Activated CD4-positive, alpha-beta T cell treated with anti-CD3 and anti-CD28 coated beads, Interleukin-2, amount 10 ng/mL, durations not matched to agents 7 days and 5 days (primary cell): ENCODE measurements at places on chromosomes 13 and 19. TPM values are rescaled to one million over a fixed set of nuclear protein-coding genes. Genes with fewer than 3 reads are reported as not detected.

ZNF486 gene
- total RNA-seq, result 9.3 TPM

ACP7 gene
- not detected for total RNA-seq

ZNF792 gene
- 15.3 TPM for total RNA-seq

KLK2 gene
- total RNA-seq, result not detected

KIR2DL4 gene
- total RNA-seq, result not detected

DNA sequence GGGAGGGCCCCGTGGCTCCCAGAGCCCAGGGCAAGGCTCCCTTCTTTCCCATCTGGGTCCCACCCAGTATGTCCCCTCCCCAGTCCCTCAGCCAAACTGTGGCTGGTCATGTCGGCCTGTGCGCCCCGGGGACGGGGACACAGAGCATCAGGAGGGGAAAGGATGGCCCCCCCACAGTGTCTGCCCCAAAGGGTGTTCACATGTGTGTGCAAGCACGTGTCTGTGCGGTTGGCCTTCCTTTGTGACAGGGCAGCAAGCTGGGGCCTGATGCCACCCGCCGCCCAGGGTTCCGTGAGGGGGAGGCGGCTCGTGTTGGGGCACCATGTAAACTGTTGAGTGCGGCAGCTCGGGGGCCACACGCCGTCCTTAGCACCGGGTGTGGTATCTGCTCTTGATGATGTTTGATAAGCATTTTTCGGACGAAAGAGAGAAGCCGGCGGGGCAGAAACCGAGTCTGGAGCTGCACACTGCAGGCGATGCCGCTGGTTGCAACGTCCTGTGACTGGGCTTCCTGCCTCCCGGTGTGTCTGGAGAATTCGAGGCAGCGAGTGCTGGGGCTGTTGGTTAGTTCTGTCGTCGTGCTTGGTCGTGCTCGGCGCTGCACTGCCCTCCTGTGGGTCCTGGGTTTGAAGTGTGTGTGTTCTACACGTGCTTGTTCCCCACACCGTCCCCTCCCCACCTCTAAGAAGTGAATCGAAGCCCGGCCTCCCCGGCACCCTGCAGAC, 18.4 kb downstream of the GNA11 start:
- H3K27ac ChIP-seq, result no peak overlapping the region
- peaks cover 6% of the 10 kb centered on the region for H3K4me1 ChIP-seq
- no peaks in the 10 kb centered on the region for H3K36me3 ChIP-seq
- H3K27me3 ChIP-seq, result no peaks in the 10 kb centered on the region
- no peak overlapping the region for H3K4me3 ChIP-seq
- no peak for DNase-seq

DNA sequence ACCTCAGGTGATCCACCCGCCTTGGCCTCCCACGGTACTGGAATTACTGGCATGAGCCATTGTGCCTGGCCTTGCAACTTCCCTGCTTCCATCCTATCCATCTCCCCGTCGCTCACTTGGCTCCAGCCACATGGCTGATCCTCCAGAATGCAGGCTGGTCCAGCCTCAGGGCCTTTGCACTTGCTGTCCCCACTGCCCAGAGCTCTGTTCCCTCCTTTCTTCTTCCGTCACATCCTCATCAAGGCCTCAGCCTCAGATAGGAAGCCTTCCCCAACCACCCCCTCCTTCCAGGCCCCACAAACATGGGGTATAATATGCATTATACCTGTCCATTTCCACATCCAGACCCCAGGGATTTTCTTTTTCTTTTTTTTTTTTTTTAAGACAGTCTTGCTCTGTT, 16.2 kb downstream of the MAST3 start:
- no peak overlapping the region for H3K4me3 ChIP-seq
- peaks cover 25% of the 10 kb centered on the region for H3K4me1 ChIP-seq
- peaks cover 3% of the 10 kb centered on the region for H3K36me3 ChIP-seq
- no peak for DNase-seq

DNA sequence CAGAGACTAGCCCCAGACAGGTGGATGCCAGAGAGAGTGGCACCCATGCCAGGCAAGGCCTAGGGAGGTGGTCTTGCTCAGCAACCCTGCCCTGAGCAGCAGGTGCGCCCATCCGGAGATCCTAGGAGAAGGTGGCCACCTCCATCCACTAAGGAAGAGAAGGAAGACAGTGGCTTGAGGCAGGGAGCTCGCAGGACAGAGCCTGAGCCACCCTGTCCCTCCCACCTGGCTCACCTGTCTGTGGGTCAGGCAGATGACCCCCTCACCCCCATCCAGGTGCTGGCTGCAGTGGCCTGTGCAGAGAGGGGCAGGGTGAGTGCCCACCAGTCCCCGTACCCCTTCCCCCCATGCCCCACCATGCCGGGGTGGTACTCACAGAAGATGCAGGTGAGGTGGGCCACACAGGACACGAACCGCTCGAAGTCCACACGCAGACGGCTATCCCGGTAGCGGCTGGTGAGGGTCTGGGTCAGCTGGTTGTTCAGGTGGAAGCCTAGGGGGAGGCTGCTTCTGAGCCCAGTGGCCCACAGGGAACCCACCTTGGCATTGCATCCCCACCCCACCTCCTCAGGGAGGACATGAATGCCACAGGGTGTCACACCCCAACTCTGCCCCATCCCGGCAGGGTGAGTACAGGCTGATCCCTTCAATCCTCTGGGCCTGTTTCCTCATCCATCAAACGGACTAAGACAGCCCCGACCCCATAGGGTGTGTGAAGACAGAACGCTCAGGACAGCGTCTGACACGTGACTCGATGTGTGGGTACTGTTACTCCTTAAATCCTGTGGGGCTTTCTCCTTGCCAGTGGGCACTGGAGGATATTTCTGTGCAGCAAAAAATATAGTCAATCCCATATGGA, 13.3 kb downstream of the CAPN12 start:
- H3K36me3 ChIP-seq, result peaks cover 20% of the 10 kb centered on the region
- no peak for DNase-seq
- H3K4me1 ChIP-seq, result peaks cover 36% of the 10 kb centered on the region
- H3K27ac ChIP-seq, result peak overlapping the region; percentile 83

- H3K27me3 ChIP-seq, result peaks cover 38% of the 10 kb centered on the region
- no peaks in the 10 kb centered on the region for H3K36me3 ChIP-seq
- no peaks in the 10 kb centered on the region for H3K4me1 ChIP-seq
- H3K27ac ChIP-seq, result no peak overlapping the region
Measured at GRCh38 chr19:30254789-30255188, 117.4 kb upstream of the ZNF536 start.

GRCh38 chr19:9741476-9742171, 26.9 kb downstream of the ZNF846 start:
- H3K27ac ChIP-seq, result no peak overlapping the region
- H3K4me3 ChIP-seq, result no peak overlapping the region
- no peaks in the 10 kb centered on the region for H3K27me3 ChIP-seq
- DNase-seq, result no peak

- H3K27ac ChIP-seq, result peak overlapping the region; percentile 22
- H3K36me3 ChIP-seq, result peaks cover 44% of the 10 kb centered on the region
- no peak overlapping the region for H3K4me3 ChIP-seq
- no peaks in the 10 kb centered on the region for H3K27me3 ChIP-seq
- no peak for DNase-seq
Measured at GRCh38 chr13:45391926-45392325, 26.2 kb downstream of the SLC25A30 start.

- no peak for DNase-seq
- no peaks in the 10 kb centered on the region for H3K36me3 ChIP-seq
- no peaks in the 10 kb centered on the region for H3K27me3 ChIP-seq
- peaks cover 12% of the 10 kb centered on the region for H3K4me1 ChIP-seq
- no peak overlapping the region for H3K4me3 ChIP-seq
- H3K27ac ChIP-seq, result no peak overlapping the region
Measured at GRCh38 chr13:104869501-104869900, 1666.0 kb downstream of the EFNB2 start.

GRCh38 chr13:49441846-49442245, 2.0 kb downstream of the CAB39L start:
- peaks cover 10% of the 10 kb centered on the region for H3K36me3 ChIP-seq
- no peak for DNase-seq
- peak overlapping the region; percentile 15 for H3K4me3 ChIP-seq
- peaks cover 36% of the 10 kb centered on the region for H3K4me1 ChIP-seq

GRCh38 chr13:110610955-110611595, 4.3 kb upstream of the NAXD start:
- peaks cover 3% of the 10 kb centered on the region for H3K36me3 ChIP-seq
- peaks cover 1% of the 10 kb centered on the region for H3K27me3 ChIP-seq
- peaks cover 8% of the 10 kb centered on the region for H3K4me1 ChIP-seq
- no peak overlapping the region for H3K4me3 ChIP-seq
- no peak for DNase-seq
- no peak overlapping the region for H3K27ac ChIP-seq

DNA sequence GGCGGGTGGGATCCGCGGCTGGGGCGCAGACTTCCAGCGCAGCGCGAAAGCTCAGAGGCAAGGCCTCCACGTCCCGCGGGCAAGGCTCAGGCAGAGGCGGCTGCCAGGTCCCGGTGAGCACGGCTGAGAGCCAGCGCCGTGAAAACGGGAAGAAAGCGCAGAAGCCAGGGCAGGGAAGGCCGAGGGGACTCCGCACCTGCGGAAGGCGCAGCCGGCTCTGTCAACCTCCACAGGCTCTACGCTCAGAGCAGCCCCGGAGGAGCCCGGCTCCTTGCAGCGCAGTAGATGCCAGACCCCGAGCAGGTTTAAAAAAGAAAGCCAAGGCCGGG, 131.0 kb downstream of the RNF17 start:
- no peaks in the 10 kb centered on the region for H3K27me3 ChIP-seq
- H3K36me3 ChIP-seq, result peaks cover 24% of the 10 kb centered on the region
- no peak for DNase-seq
- no peak overlapping the region for H3K4me3 ChIP-seq
- H3K27ac ChIP-seq, result no peak overlapping the region

DNA sequence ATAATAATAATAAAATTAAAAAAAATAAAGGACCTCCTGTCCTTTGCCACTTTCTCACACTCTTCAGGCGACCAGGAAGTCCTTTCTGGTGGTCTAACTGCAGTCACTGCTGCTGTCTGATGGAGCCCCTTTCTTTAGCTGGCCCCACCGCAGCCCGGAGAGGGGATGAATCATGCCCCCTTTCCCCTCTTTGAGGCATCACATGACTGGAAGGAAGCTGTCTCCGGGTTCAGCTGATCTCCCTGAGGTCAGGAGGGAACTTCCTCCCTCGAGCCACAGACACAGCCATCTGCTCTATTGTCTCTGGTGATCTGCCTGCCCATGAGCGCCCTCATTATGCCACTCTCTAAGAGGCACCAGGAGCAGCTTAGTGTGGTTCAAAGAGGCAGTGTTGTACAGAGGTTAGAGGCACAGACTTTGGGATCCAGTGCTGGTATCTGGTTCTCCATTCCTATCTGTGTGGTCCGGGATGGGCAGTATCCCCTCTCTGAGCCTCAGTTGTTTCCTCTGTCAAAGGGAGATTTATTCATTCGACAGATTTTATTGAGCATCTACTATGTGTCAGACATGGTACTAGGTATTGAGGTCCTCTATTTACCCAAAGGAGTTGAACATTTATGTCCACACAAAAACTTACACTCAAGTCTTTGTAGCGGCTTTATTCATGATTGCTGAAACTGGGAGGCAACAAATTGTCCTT, 30.0 kb downstream of the VAV1 start:
- H3K4me1 ChIP-seq, result peaks cover 55% of the 10 kb centered on the region
- H3K27me3 ChIP-seq, result no peaks in the 10 kb centered on the region
- peak; percentile 63 for DNase-seq
- peak overlapping the region; percentile 70 for H3K4me3 ChIP-seq

DNA sequence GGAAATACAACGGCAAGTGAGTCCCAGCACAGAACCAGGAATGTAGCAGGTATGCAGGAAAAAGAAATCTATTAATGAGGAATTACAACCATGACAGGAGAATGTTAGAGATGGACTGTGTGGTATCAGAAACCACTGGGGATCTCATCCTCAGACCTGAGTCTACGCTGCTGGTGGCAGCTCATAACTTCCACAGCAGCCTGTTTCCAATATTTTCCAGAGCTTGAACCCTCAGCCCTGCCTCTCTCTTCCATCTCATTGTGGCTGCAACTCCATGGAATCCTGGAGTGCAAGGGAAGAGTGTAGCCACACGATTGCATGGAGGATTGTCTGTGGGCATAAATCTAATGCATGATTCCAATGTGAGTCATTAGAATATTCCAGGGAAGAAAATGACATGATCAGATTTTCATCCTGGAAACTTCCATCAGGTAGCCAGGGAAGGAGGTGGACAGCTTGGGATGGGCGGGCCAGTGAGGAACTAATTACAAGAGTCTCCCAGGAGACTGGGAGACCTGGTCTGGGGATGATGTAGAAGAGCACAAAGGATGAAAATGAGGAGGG, 14.9 kb downstream of the PLA2G4C start:
- no peaks in the 10 kb centered on the region for H3K27me3 ChIP-seq
- H3K4me1 ChIP-seq, result peaks cover 3% of the 10 kb centered on the region

GRCh38 chr19:2775556-2776430, 7.3 kb downstream of the SGTA start:
- H3K4me1 ChIP-seq, result peaks cover 34% of the 10 kb centered on the region
- peak overlapping the region; percentile 95 for H3K27ac ChIP-seq
- H3K36me3 ChIP-seq, result no peaks in the 10 kb centered on the region
- H3K4me3 ChIP-seq, result peak overlapping the region; percentile 73
- no peaks in the 10 kb centered on the region for H3K27me3 ChIP-seq
- DNase-seq, result peak; percentile 85

DNA sequence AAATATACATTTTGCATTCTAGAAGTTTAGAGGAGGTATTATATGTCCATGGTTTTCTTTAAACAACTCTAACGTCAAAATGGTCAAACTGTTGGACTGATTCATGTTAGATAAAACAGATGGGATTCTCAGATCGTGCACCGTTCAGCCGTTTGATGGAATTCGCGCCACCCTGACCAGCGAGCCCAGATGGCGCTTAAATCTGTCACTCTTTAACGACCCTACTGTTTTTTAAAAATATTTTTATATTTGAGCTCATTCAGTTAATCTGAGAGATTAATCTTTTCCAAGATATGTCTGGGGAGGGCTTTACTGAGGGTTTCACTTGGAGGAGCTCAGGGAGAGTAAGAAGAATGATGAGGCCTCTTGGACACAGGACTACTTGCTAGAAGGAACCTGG, 164.4 kb downstream of the TM9SF2 start:
- peaks cover 8% of the 10 kb centered on the region for H3K27me3 ChIP-seq
- H3K4me3 ChIP-seq, result no peak overlapping the region
- H3K36me3 ChIP-seq, result no peaks in the 10 kb centered on the region

DNA sequence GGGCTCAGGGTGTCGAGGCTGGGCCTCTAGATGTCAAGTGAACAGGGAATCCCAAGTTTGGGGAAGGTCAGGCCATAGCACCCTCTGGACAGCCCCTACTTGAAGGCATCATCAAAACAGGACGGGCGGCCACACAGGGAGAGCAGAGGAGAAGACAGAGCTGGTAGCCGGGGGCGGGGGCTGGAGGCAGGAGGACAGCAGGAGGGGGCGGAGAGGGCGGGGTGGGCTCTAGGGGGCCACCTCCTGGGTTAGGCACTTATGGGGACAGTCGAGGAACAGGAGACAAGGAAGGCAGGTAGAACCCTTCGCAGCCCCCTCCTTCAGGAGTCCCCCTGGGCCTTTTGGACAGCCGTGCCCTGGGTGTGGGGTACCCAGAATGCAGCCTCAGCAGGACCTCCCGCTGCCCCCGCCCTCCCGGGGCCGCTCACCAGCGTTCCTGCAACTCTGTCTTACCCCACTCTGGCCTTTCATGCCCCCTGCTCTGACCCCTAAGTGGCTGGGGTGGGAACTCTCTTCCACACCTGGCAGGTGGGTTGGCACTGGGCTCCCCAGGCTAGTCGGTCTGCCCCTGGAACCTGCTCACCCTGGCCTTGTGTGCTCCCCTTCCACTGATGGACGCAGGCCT, 5.8 kb downstream of the SSBP4 start:
- H3K4me3 ChIP-seq, result no peak overlapping the region
- no peaks in the 10 kb centered on the region for H3K27me3 ChIP-seq
- peaks cover 22% of the 10 kb centered on the region for H3K36me3 ChIP-seq
- no peak overlapping the region for H3K27ac ChIP-seq
- DNase-seq, result no peak
